Kidney (tissue), 22 donors: ENCODE measurements at places on chromosomes 1 and 21. TPM values are rescaled to one million over a fixed set of nuclear protein-coding genes. Genes with fewer than 3 reads are reported as not detected.

Gene SYT14
- 1.3 TPM for total RNA-seq

Gene OR2L13
- total RNA-seq = not detected

GRCh38 chr1:157302199-157302497 lies 164.0 kb upstream of the ETV3 start:
- no peak overlapping the region for H3K4me3 ChIP-seq
- DNase-seq = no peak
- no peaks in the 10 kb centered on the region for H3K36me3 ChIP-seq
- no peaks in the 10 kb centered on the region for H3K27me3 ChIP-seq
- no peaks in the 10 kb centered on the region for H3K4me1 ChIP-seq
- no peak overlapping the region for H3K27ac ChIP-seq

- H3K4me1 ChIP-seq = no peaks in the 10 kb centered on the region
- H3K27me3 ChIP-seq = no peaks in the 10 kb centered on the region
- H3K36me3 ChIP-seq = no peaks in the 10 kb centered on the region
- DNase-seq = no peak
- H3K27ac ChIP-seq = no peak overlapping the region
- no peak overlapping the region for H3K4me3 ChIP-seq
These were observed 173.7 kb upstream of the C1orf105 start for GRCh38 chr1:172246521-172247390.

DNA sequence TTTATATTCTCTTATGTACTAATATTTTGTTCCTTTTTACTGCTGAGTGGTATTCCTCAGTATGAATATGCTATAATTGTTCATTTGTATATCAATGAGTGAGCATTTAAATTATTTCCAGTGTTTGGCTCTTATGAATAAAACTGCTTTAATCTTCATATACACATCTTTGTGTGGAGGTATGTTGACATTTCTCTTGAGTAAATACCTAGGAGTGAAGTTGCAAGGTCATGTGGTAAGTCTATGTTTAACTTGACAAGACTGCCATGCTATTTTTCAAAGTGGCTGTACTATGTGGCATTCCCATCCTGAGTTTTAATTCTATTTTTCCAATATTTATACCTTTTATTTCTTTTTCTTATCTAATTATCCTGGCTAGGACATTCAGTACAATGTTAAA lies 124.2 kb downstream of the ADSS2 start:
- H3K27ac ChIP-seq = no peak overlapping the region
- no peaks in the 10 kb centered on the region for H3K4me1 ChIP-seq
- no peak overlapping the region for H3K4me3 ChIP-seq
- H3K27me3 ChIP-seq = no peaks in the 10 kb centered on the region
- no peaks in the 10 kb centered on the region for H3K36me3 ChIP-seq

GRCh38 chr1:110060034-110060661 lies 10.3 kb downstream of the ALX3 start:
- H3K27me3 ChIP-seq = no peaks in the 10 kb centered on the region
- H3K4me1 ChIP-seq = no peaks in the 10 kb centered on the region
- no peak for DNase-seq
- no peak overlapping the region for H3K4me3 ChIP-seq
- H3K36me3 ChIP-seq = peaks cover 13% of the 10 kb centered on the region

- no peak within 1 kb of the TSS for H3K27ac ChIP-seq
- H3K4me1 ChIP-seq = peaks cover 3% of the 10 kb centered on the region
- DNase-seq = peak; percentile 91
- H3K36me3 ChIP-seq = no peaks in the 10 kb centered on the region
- no peaks in the 10 kb centered on the region for H3K27me3 ChIP-seq
These were observed at the start of gene SAMD11 for GRCh38 chr1:923131-923990. TSS of gene SAMD11 (plus strand) at chr1:923923. CDS start at chr1:924432, 509 bp downstream.
